ENCODE measurements at places on chromosomes 5 and 9. TPM values are rescaled to one million over a fixed set of nuclear protein-coding genes. Genes with fewer than 3 reads are reported as not detected.

The PITX1 gene
- total RNA-seq: not detected

The IFNA13 gene
- total RNA-seq: not detected

The CDKN2A gene
- not detected for total RNA-seq

The ANKRD31 gene
- 0.74 TPM for total RNA-seq

The CCNI2 gene
- not detected for total RNA-seq

The SPINK5 gene
- 13.7 TPM for total RNA-seq

The RPP25L gene
- 17.4 TPM for total RNA-seq

The LCNL1 gene
- total RNA-seq: not detected

The LMAN2 gene
- 116 TPM for total RNA-seq

The OR1Q1 gene
- total RNA-seq: not detected

The SLC1A1 gene
- total RNA-seq: 12.5 TPM

The TSTD2 gene
- total RNA-seq: 31.5 TPM

The ADAMTS19 gene
- total RNA-seq: 23.3 TPM

The UGT3A1 gene
- 5.6 TPM for total RNA-seq

The CCNO gene
- total RNA-seq: 0.93 TPM

The POU5F2 gene
- 1.0 TPM for total RNA-seq

The SLC6A3 gene
- total RNA-seq: 0.32 TPM

The PCDHB3 gene
- total RNA-seq: 6.7 TPM

The TSSK1B gene
- not detected for total RNA-seq

The CDC25C gene
- 45.8 TPM for total RNA-seq

The TMEM232 gene
- total RNA-seq: 5.2 TPM

The PDLIM4 gene
- 8.3 TPM for total RNA-seq

The PTGS1 gene
- total RNA-seq: 1.8 TPM

The PLCXD3 gene
- total RNA-seq: 0.09 TPM

The MARCOL gene
- total RNA-seq: not detected

The SLC6A19 gene
- not detected for total RNA-seq

The SOX30 gene
- 0.17 TPM for total RNA-seq

The CXCL14 gene
- not detected for total RNA-seq

The PLK2 gene
- 22.5 TPM for total RNA-seq

The PCDHA12 gene
- total RNA-seq: 5.9 TPM
